GM03348 (cell line): ENCODE measurements at places on chromosomes 4 and X.

DNA sequence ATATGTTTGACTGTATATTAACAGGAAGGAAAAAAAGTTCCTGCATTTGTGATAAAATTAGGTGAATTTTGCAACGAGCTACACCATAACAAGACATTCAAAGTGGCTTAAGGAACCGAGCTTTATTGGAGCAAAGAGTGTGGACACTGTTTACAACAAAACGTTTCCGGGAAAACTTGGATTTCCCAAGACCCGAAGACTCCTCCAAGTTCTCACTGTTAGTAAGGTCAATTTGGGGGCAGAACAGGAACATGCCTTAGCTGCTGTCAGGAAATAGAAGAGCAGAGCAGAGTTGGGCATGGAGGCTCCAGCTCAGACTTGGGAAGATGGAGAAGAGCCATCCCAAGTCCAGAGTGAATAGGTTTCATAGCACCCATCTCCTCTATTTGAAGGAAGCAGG, 16.5 kb downstream of the ADH6 start:
- peak; percentile 24 for DNase-seq

GRCh38 chrX:41912923-41913322, 10.4 kb downstream of the CASK start:
- DNase-seq: no peak

DNA sequence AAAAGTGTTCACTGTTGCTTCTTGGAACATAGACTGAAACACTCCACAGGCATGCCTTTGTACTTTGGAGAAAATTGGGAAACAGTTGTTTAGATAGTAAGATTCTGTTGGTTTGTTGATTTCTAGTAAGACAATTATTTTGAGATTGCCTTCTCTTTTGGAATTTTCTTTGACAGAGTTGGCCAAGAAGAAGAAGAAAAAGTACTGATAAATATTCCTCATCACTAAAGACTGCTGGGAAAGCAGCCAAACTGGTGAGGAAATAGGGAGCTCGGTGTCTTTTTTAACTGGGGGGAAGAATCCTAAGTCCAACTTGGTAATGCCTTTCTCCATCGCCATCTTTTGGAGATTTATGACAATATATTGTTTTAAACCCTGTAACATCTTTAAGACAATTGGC, 370.7 kb downstream of the GPAT3 start:
- peak; percentile 15 for DNase-seq

GRCh38 chr4:81595798-81596610, 124.3 kb upstream of the RASGEF1B start:
- no peak for DNase-seq

GRCh38 chr4:28948501-28948900, 1771.7 kb upstream of the PCDH7 start:
- DNase-seq: peak; percentile 5

GRCh38 chr4:8176547-8177399, 18.2 kb upstream of the ABLIM2 start:
- DNase-seq: peak; percentile 84
